ENCODE measurements at places on chromosomes 11 and 22. TPM values are rescaled to one million over a fixed set of nuclear protein-coding genes. Genes with fewer than 3 reads are reported as not detected.

- no peak for DNase-seq
Observed at GRCh38 chr22:24011735-24012068, 598 bp downstream of the CABIN1 start.

The CFAP300 gene
- polyA plus RNA-seq: 0.50 TPM

The TMPRSS5 gene
- polyA plus RNA-seq: 0.50 TPM

GRCh38 chr11:32885556-32885955 is 7.1 kb upstream of the QSER1 start:
- DNase-seq: no peak

DNA sequence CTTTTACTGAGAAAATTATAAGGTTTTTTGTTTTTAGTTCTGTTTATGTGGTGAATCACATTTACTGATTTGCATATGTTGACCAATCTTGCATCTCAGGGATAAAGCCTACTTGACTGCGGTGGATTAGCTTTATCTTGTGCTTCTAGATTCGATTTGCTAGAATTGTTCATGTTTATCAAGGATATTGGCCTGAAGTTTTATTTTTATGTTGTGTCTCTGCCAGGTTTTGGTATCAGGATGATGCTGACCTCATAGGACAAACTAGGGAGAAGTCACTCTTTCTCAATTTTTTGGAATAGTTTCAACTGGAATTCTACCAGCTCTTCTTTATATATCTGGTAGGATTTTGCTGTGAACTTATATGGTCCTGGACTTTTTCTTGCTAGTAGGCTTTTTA is 504.8 kb downstream of the ETS1 start:
- DNase-seq: no peak

GRCh38 chr11:114880442-114880841 is 202.1 kb downstream of the NXPE2 start:
- DNase-seq: no peak

DNA sequence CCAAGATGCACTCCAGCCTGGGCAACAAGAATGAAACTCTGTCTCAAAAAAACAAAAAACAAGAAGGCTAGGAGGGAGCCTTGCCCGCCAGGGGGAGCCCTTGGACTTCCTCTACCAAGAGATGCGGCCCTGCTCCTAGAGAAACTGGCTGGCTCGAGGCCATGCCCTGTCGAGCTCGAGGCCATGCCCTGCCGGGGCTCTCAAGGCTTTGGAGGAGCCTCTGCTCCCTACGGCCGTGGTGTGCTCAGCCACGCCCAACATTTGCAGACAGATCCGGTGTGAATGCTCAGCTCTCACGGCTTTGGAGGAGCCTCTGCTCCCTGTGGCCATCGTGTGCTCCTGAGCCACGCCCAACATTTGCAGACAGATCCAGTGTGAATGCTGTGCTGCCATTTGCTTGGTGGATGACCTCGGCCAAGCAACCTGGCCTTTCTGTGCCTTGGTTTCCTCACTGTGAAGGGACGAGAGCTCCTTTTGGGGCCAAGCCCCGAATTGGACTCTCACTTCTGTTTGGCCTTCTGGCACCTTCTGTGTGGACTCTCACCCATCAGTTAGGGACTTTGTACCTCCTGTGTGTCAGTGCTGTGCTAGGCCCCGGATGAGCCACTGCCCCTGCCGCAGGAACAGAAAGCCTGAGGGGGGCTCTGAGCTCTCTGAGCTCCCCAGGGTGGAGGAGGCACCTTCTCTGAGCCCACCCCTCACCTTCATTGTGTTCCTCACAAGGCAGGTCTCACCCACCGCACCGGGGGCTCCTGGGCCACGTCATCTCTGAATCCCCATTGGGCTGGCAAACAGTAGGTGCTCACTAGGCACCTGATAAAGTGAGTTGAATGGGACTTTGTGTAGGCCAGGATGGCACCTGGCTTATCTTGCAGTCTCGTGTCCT is 14.1 kb downstream of the C11orf24 start:
- DNase-seq: peak; percentile 97

The IGSF22 gene
- polyA plus RNA-seq: 0.50 TPM

The MB gene
- polyA plus RNA-seq: 16,360 TPM

DNA sequence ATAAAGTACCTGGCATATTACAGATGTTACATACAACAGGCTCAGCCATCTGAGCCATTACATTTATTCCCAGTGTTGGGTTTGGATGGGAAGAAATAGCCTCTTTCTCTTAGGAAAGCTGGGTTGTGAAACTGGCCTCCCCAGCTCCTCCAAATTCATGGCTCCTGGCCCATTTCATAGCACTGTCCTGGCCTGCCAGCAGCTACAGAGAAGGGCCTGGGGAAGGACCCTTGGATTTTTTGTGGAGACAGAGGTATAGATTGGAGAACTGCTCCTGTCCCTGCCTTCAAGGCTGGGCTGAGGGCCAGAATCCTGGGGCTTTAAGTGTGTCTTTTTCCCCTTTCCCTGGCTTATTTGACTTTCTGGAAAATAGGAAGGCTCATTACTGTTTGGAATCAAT is 18.0 kb downstream of the PKNOX2 start:
- no peak for DNase-seq

GRCh38 chr11:62152245-62153086 is 28.7 kb downstream of the INCENP start:
- no peak for DNase-seq

- peak; percentile 55 for DNase-seq
Observed at GRCh38 chr11:133082453-133082781, 449.9 kb downstream of the OPCML start.

DNA sequence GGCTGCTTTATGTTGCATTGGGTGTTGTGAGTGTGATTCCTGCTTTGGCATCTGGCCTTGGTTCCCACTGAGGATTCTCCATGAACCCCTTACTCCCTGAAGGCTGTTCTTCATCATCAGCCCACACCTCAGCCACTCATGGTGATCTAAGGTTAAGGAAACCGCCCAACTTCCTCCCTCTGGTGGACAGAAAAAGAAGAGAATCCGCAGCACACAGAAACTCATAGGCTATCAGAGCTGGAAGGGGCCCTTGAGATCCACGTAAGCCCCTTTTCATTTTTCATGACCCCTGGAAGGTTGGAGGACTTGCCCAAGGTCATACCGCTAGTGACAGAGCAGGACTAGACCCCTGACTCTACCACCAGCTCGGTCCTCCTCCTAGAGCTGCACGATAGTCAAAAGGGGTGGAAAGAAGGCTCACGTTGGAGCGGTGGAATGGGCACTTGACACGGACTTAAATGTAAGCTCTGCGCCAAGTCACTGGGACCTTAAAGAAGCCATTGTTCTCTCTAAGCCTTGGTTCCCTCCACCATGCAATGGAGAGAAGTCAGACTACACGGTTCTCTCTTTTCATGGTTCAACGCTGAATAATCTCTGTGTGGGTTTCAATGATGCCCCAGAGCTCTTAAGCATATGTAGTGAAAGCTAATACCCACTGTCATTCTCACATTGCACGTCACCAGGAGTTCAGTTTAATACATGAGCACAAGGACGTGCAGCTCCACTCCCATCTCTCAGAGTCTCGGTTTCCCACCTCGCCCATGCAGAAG is 83.6 kb upstream of the CRTAM start:
- DNase-seq: no peak

DNA sequence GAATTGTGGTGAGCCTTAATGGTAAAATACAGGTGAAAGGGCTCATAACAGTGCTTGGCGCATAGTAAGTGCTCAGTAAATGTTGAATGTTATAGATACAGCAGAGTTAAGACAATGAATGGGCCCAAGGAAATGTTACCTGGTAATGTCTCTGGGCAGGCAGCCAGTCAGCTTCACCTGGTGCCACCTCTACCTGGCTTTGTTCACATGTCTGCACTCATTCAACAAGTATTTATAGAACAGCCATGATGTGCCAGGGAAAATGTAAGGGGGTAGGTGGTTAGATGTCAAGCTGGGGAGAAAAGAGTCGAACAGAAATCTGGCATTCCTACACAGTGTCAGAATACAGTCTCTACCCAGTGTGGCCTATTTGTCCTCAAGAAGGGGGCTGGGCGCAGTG is 238.8 kb upstream of the SYN3 start:
- DNase-seq: no peak

The CSF2RB gene
- polyA plus RNA-seq: 1.4 TPM

DNA sequence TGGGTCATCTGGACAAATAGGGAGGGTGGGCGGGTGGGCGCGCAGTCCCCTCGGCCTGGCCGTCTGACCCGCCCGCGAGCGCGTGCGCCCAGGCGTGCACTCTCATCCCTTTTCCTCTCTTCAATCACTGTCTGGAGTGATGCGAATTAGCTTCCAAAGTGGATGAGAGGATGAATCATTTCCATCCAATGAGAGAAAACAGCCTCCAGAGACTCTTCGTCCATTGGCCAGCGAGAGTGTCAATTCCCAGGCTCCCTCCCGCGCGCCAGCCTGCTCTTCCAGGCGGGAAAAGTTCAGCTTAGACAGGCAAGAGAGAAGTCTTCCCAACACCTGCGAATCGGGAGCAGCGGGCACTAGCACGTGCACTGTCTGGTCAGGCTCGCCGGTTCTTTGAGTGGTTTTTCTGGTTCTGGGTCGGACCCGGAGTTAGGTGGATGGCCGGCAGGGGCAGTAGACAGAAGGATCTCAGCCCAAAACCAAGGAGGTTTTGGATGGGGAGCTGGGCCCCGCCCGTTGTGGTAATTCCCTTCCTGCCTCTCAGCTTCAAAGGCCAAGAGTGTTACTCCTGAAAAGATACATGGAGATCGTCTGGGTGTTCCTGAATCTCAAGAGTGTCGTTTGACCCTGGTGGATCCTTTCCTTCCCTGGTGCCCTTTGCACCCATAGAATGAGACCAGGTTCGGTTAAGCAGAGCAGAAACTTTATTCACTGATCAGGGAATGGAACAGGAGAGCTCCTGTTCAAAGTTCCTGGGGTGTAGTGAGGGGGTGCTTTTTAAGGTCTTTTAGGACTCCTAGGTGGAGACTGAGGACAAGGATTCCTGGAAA is 33.4 kb upstream of the GLYATL1 start:
- DNase-seq: peak; percentile 65

DNA sequence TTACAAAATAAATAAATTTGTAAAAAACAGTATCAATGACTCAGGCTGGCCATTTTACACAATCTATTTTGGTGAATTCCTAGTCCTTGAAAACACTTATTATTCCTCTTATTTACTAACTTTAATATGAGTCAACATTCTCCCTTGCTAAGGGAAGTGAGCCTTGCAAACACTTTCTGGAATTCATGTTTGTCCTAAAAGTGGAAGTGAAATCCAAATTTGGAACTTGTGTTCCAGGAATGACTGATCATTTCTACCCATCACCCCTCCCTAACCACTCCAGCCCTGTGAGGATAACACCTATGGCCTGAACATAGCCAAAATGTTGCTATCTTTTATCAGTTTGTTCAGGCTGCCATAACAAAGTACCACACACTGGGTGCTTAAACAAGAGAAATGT is 83.1 kb downstream of the OR5AK2 start:
- no peak for DNase-seq

GRCh38 chr22:43624144-43624998 is 187.7 kb downstream of the EFCAB6 start:
- no peak for DNase-seq

The GRM5 gene
- polyA plus RNA-seq: not detected

GRCh38 chr11:68127714-68128681 is 6.8 kb upstream of the CHKA start:
- peak; percentile 52 for DNase-seq

DNA sequence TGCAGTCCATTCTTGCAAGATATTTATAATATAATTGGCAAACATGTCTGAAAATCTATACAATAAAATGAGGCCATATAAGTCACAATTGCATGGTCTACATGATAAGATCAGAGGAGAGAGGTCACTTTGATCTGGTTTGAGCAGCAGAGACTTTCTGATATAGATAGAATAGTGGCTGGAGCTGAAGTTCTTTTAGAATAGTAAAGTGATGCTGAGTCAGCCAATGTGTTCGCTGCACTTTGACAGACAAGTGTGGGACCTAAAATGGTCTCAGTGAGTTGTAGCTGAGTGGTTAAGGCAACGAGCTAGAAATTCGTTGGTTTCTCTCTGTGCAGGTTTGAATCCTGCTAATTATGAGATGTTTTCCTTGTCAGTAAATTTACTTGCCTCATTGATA is 257.0 kb upstream of the C11orf87 start:
- DNase-seq: no peak

DNA sequence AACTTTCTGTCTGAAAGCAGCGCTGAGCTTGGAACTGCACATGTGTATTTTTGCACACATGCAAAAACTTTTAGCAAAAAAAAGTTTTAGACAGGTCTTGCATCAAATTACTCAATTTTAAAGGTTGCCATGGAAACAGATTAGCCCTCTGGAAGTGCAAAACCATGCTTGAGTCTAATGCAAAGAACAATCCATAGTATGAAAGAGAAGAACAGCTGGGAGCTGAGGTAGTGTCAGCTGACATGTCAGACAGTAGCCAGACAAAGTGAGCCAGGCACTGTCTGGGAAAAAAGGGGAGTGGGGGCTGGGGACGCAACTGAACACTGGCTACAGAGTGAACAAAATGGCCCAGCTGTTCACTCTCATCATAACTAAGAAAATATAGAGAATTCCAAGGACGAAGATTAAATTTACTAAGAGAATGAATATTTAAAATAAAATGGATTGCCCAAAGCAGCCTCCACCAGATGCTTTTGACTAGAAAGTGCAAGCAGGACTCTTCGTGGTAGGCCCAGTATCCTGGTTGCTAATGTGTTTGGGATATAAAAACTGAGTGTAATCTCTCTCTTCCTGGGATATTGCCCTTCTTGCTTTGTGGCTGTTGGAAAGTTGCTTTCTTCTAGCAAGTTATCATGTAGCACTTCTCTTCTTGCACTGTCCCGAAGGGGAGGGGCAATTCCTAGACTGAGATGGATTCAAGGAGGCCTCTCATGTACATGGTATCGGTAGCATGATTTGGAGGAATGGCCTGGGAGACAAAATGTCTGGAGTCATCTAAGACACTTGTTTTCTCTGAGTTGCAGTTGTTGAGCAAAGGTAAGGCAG is 434.1 kb upstream of the FAT3 start:
- no peak for DNase-seq

DNA sequence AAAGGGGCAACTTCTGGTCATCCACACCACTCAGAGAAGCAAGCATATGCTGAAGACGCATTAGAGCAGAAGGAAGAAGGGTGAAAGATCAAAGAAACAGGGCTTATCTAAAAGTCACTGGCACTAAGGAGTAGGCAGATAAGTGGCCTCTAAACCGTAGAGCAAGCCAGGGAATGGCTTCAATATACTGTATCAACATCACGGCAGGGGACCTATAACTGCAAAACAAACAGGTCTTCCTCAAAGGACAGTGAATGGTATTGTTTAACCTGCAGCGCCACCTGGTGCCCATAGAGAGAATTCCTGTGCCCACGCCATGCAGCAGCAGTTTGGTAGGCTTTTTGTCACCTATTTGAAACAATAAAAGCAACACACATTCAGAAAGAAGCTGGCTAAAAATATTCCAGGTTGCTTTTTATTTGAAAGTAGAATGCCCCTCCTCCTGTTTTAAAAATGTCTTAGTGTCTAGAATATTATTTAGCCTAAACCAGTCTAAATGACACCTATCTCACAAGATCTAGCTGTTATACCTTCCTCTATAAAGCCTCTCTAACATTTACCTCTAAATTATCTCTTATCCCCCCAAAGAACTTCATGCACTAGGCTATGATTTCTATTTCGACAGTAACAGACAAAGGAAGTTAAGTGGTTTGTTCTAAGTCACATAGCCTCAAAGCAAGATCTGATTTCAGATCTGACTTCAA is 21.8 kb downstream of the SNX19 start:
- peak; percentile 68 for DNase-seq

- DNase-seq: peak; percentile 74
Observed at GRCh38 chr11:72642043-72642883, 32.0 kb downstream of the PDE2A start.

The PLAAT4 gene
- polyA plus RNA-seq: 9.5 TPM

Data from heart left ventricle (tissue), 16 donors.